Nasal cavity respiratory epithelium epithelial cell of viscerocranial mucosa (primary cell): ENCODE measurements at places on chromosomes 1 and 21. TPM values are rescaled to one million over a fixed set of nuclear protein-coding genes. Genes with fewer than 3 reads are reported as not detected.

Gene BMP8A
- 0.34 TPM in 1 of 2 replicates, not detected in the other for total RNA-seq

Gene PLEKHA6
- 2.2 and 2.4 TPM in 2 replicates for total RNA-seq

Gene RHOC
- total RNA-seq, result 234 and 266 TPM in 2 replicates

Gene A3GALT2
- not detected in 2 replicates for total RNA-seq

Gene MCOLN2
- 0.68 and 1.1 TPM in 2 replicates for total RNA-seq

Gene DYNLT5
- total RNA-seq, result not detected in 2 replicates

Gene DDR2
- 2.4 and 7.2 TPM in 2 replicates for total RNA-seq

Gene KRTAP19-1
- total RNA-seq, result not detected in 2 replicates

Gene TRNP1
- total RNA-seq, result 10.7 and 18.8 TPM in 2 replicates

Gene LHX8
- not detected in 2 replicates for total RNA-seq

Gene SYCP1
- total RNA-seq, result not detected in 2 replicates

Gene CCDC28B
- total RNA-seq, result 2.7 and 3.5 TPM in 2 replicates

Gene ACKR1
- not detected in 2 replicates for total RNA-seq

Gene SLC5A9
- 0.07 TPM in 1 of 2 replicates, not detected in the other for total RNA-seq

Gene AIRE
- total RNA-seq, result not detected in 2 replicates

Gene SPRR1B
- 53.0 and 86.5 TPM in 2 replicates for total RNA-seq

Gene EXO1
- 0.36 and 0.68 TPM in 2 replicates for total RNA-seq

Gene FCGR2B
- total RNA-seq, result not detected in 2 replicates

Gene RGS16
- total RNA-seq, result 2.4 and 7.5 TPM in 2 replicates

Gene UQCRHL
- total RNA-seq, result 0.68 and 1.9 TPM in 2 replicates

Gene GOLT1A
- total RNA-seq, result 0.71 and 3.4 TPM in 2 replicates

Gene PEX10
- total RNA-seq, result 32.5 and 34.0 TPM in 2 replicates

Gene OLIG2
- total RNA-seq, result not detected in 2 replicates

Gene PTPN22
- total RNA-seq, result under 0.01 and 0.57 TPM in 2 replicates

Gene SLC2A5
- 0.34 and 0.50 TPM in 2 replicates for total RNA-seq

Gene LRRIQ3
- total RNA-seq, result under 0.01 and 0.71 TPM in 2 replicates

Gene RAB3B
- 1.3 and 2.1 TPM in 2 replicates for total RNA-seq

Gene CHIT1
- under 0.01 TPM in 2 replicates for total RNA-seq

Gene RBP7
- 0.28 TPM in 1 of 2 replicates, not detected in the other for total RNA-seq

Gene PGBD2
- 10.3 and 11.1 TPM in 2 replicates for total RNA-seq

Gene AMIGO1
- total RNA-seq, result 0.34 and 1.6 TPM in 2 replicates

Gene FAM72C
- not detected in 2 replicates for total RNA-seq

Gene KCNJ15
- 0.68 and 11.6 TPM in 2 replicates for total RNA-seq

Gene ID3
- 20.5 and 38.9 TPM in 2 replicates for total RNA-seq

Gene TRPM2
- 0.14 TPM in 1 of 2 replicates, not detected in the other for total RNA-seq

Gene LCA5L
- 1.4 and 2.4 TPM in 2 replicates for total RNA-seq

Gene GNPAT
- total RNA-seq, result 51.0 and 51.9 TPM in 2 replicates

Gene LIN9
- total RNA-seq, result 3.4 and 3.7 TPM in 2 replicates

Gene PODN
- not detected in 2 replicates for total RNA-seq

Gene FCGR1A
- not detected in 2 replicates for total RNA-seq

Gene TSTD1
- total RNA-seq, result 38.3 and 78.6 TPM in 2 replicates

Gene GMEB1
- 10.6 and 14.4 TPM in 2 replicates for total RNA-seq

Gene PTGFRN
- 183 and 326 TPM in 2 replicates for total RNA-seq

Gene S100A7A
- total RNA-seq, result under 0.01 TPM in 1 of 2 replicates, not detected in the other

Gene BRINP2
- total RNA-seq, result not detected in 2 replicates

Gene ZYG11A
- total RNA-seq, result 0.07 and 0.68 TPM in 2 replicates

Gene HORMAD1
- 0.50 and 3.8 TPM in 2 replicates for total RNA-seq

Gene KCNJ9
- total RNA-seq, result under 0.01 TPM in 2 replicates

Gene ABCG1
- 32.0 and 81.0 TPM in 2 replicates for total RNA-seq
